HT-29 (cell line): ENCODE measurements at places on chromosomes 7 and 10.

- no peak for DNase-seq
Measured at GRCh38 chr10:23198610-23198939, 6.5 kb downstream of the PTF1A start.

DNA sequence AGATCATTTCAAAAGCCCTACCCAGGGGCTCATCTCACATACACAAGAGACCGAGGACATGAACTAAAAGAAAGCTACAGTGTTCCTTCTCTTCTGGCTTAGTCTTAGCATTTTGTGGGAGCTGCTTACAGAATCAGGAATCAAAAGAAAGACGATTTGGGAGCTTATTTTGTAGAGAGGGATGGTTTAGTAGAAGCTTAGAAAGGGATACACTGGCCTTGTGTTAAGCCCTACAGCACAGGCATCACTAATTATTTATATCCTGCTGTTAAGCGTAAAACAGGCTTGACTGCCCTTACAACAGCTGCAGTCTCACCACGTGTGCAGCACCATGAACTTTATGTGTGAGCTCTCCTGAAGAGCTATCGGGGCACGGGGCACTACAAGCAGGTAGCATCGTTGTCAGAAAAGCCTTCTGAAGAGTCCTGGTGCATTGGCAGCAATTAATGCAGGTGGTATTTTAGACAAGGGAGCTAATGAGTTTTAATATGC is 798.3 kb downstream of the NXPH1 start:
- no peak for DNase-seq

- DNase-seq, result no peak
Measured at GRCh38 chr7:78437118-78437517, 638.5 kb downstream of the PHTF2 start.

DNA sequence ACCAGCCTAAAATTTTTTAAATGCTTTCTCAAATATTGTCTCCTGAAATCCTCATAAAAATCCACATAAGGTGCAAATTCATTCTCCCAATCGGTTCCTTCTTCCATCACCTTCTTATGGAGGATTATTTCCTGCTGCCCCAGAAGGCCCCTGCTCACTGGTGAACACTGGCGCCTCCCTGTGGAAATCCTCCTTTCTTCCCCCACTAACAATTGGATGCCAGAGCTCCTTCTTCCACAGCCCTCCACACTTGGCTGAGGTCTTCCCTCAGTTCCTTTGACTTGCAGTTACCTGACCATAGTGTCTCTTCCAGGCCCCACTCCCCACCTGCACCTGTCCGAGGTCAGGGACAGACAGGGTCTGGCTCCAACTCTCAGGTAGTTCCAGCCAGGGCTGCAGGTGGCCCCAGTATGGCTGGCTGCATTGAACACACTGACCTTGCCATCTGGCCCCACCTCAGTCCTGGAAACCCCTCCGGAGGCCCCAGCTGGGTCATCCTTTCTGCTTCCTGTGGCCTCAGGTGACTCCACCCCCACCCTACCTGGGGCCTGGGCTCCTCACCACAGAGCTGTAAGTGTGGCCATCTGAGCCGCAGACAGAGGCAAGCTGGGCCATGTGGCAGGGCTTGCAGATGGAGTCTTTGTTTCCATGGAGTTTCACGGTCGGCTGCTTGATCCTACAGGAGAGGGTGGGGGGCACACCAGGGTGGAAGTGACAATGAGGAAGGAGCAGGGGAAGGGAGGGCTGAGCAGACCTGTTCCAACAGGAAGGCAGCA is 18.4 kb downstream of the SPOCK2 start:
- peak; percentile 12 for DNase-seq

- no peak for DNase-seq
Measured at GRCh38 chr7:92436612-92437445, 10.5 kb upstream of the GATAD1 start.

DNA sequence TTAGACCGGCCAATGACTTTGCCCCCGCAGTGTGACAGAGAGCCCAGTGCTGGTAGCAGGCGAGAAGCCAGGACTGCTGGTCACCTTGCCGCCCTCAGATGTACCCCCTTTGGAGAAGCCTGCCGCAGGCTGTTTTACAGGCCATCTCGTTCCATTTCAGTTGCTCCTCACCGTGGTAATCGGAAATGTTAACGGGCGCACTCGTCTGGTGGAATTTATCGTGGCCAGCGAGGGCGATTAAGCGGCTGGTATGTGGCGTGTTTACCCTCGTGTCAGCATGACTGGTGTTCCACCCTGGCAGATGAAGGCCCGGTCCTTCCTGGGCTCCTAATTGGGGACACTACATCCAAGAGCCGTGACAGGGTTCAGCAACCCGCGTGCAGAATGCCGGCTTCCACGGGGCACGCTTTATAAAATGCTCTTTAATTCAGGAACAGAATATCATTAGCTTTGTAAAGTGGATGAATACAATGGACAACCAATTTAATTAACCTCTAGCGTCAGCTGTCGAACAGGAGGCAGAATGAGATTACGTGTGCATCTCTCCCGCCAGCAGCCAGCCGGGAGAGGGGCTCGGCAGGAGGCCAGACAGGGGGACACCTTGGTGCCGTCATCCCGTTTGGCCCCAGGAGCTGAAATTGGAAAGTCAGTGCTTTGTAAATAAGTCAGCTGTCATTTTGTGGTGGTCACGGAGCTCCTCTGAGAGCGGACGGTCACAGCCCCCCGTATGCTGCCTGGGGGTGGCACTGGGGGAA is 108.3 kb downstream of the NKX6-2 start:
- no peak for DNase-seq

- no peak for DNase-seq
Measured at GRCh38 chr7:121002048-121002756, 13.7 kb downstream of the CPED1 start.

DNA sequence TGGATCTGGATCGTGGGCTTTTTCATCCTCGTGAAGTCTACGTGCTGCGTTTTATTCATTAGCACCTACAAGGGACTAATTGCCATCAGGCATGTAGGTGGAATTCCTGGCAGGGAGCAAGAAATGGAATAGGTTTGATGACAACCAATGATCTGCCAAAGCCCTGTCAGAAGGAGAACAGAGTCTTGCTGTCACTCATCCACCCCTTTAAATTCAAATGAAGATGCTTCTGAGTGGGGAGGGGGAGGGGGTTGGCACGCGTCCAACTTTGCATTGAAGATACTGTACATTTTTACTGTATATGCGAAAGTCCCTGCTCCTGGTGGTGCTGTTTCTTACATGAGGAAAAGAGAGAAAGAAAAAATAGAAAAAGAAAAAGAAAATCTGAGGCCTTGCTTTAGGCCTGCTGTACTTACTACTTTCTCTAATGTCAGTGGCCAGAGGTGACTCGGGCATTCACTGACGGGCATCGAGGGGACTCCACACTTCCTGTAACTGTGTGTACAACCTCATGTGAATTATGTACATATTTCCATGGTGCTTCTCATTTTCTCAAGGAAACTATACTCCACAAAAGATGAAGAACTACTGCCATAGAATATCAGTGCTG is 569.1 kb downstream of the INHBA start:
- DNase-seq, result no peak

DNA sequence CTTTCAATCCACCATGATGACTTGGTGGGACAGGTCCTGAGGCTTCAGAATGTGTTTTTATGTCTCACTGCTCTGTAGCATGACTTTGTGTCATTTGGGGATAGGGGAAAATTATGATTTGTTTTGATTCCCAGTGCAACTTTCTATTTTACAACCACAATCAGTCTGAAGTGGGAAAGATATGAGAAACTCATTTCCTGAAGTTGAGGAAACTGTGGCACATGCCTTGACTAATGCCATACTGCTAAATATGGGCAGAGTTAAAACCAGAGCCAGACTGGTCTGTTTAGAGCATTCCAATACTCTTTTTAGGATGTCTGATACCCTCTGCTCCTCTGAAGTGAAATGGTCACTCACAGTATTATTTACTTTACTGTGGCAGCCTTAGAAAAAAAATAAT is 307.7 kb downstream of the ADRA2A start:
- DNase-seq, result no peak

- no peak for DNase-seq
Measured at GRCh38 chr7:26293569-26294308, 2.1 kb downstream of the SNX10 start.
